Stimulated activated CD4-positive, alpha-beta T cell treated with anti-CD3 and anti-CD28 coated beads, Interleukin-4, amount 100 ng/mL, for 4 hours (primary cell): ENCODE measurements at places on chromosomes 4 and X.

GRCh38 chr4:91057871-91058270 is 930.7 kb downstream of the CCSER1 start:
- DNase-seq, result no peak

- DNase-seq, result no peak
Measured at GRCh38 chr4:94329933-94330332, 12.7 kb downstream of the HPGDS start.

- no peak for DNase-seq
Measured at GRCh38 chr4:75030649-75031235, 97.8 kb downstream of the PARM1 start.

DNA sequence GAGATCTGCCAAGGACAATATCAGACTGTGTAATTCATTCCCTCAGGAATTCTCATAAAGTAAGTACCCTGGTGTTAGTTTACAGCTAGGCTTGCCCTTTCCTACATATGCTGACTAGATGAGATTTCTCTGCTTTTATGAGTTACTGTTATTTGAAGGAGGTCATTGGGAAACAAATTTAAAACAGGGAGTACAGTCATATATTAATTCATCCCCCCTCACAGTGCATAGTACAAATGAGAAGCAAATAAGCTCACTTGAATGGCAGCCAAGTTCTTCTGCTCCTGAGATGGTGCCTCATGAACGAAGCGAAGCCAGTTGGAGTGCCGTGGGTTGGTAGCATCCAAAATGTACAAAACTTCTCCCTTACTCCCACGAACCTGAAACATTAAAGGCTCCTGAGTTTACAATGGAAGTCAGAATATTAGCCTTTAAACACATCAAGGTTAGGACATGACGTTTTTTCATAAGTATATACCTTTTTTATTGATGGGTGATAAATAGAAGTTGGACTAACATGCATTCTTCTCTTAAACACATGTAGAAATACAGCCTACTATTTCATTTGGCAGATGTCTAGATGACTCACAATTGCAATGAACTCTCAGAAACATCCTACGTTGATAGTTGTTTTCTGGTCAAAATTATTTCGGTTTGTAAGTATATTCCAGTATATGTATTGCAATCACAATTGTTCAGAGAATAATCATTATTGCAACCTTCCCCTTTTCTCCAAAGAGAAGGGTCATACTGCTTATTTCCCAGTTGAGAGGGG is 69.2 kb downstream of the PRDM5 start:
- DNase-seq, result no peak

- DNase-seq, result no peak
Measured at GRCh38 chr4:62899646-62900364, 1509.4 kb downstream of the TECRL start.

DNA sequence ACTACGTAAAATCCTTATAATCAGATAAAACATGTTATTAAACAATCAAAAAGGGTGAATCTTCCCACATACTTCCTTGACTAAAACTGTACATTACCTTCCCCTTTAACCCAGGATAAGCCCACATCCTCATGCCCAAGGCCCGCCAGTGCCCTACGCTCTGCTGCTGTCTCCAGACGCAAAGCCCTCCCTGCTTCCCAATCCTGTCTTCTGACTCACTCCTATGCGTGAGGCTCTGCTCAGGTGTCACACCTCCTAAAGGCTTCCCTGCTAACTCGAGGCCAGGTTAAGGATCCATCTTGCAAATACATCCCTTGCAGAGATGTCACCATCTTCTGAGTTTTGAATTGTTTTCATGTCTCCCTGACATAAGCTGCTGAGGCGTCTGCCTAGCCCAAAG is 61.6 kb downstream of the STX18 start:
- DNase-seq, result no peak

- DNase-seq, result peak; percentile 5
Measured at GRCh38 chrX:135086197-135086854, 34.0 kb downstream of the ETDB start.

- DNase-seq, result no peak
Measured at GRCh38 chr4:14008494-14008893, 381.0 kb upstream of the BOD1L1 start.

GRCh38 chr4:55549888-55550287 is 3.2 kb upstream of the CLOCK start:
- no peak for DNase-seq

GRCh38 chrX:150229030-150229429 is 134.1 kb upstream of the MAMLD1 start:
- DNase-seq, result no peak

GRCh38 chr4:29046186-29046585 is 1674.0 kb upstream of the PCDH7 start:
- DNase-seq, result no peak

GRCh38 chrX:74023203-74023602 is 280.8 kb upstream of the ZCCHC13 start:
- DNase-seq, result no peak

- peak; percentile 33 for DNase-seq
Measured at GRCh38 chrX:15854080-15854655, 445 bp downstream of the AP1S2 start.

DNA sequence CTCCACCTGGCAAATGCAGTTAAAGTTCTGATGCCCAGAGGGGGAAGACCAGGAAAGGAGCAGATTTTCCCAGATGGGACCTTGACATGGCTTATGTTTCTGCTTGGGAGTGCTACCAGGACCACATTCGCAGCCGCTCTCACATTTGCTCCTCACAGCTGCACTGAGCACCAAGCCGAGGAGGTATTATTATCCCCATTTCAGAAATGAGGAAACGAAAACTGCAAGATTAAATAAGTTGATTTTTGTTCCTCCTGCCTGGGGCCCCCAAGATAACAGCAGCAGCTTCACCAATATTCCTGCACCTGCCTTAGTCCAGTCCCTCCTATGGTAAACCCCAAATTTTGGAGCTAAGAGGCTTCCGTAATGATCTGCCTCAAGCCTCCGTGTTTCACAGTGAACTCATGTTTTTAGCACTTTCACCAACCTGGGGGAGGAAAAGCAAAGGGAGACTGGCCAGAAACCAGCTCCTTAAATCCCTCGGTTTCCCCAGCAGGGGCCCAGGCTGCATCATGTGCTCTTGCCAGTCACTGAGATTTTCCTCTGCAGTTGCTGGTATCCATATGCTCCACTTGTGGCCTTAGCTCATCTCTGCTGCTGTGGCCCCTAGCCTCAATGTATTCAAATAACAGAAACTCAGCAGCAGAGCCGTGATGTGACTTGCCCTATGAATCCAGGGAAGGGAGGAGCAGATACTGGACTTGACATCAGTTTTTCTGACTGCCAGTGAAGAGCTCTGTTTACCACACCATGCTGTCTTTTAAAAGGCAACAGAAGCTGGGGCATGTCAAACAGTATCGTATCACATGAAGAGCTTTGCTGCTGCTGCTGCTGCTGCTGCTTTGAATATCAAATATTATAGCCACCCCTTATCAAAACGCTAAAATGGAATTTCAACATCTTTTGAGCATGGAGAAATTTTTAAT is 95.5 kb upstream of the KLHL13 start:
- no peak for DNase-seq

DNA sequence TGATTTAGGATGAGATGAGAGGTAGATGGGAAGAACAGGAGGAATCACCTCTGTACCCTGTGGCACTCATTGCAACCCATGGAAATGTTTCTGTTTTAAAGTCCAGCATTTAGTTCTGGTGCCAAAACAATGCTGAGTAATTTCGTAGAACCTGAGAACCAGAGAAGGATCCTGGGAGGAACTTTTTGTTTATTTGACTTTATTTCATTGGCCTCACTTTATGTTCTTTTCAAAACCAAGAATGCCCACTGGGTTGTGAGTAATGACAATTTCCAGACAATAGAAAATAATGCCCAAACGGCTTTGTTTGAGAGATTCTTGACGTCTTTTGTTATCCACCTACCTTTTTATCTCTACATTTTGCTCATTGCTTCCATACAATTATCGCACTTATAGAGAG is 111.3 kb downstream of the SHROOM3 start:
- DNase-seq, result no peak

GRCh38 chrX:37887347-37887746 is 40.0 kb upstream of the DYNLT3 start:
- DNase-seq, result no peak

- no peak for DNase-seq
Measured at GRCh38 chr4:25113915-25114904, 46.0 kb downstream of the SEPSECS start.

DNA sequence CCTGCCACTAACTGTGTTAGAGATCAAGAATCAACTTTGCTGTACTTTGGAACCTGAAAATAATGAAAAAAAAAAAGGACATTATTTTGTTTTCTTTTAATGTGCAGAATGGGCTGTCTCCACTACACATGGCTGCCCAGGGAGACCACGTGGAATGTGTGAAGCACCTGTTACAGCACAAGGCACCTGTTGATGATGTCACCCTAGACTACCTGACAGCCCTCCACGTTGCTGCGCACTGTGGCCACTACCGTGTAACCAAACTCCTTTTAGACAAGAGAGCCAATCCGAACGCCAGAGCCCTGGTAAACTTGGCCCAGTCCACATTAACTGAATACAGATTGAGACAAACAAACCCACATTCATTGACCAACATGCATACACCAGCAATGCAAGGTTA is 206.2 kb downstream of the ANK2 start:
- DNase-seq, result no peak

GRCh38 chr4:161160718-161161117 is 1003.1 kb downstream of the FSTL5 start:
- no peak for DNase-seq
